ENCODE measurements at places on chromosomes 16 and 17.

DNA sequence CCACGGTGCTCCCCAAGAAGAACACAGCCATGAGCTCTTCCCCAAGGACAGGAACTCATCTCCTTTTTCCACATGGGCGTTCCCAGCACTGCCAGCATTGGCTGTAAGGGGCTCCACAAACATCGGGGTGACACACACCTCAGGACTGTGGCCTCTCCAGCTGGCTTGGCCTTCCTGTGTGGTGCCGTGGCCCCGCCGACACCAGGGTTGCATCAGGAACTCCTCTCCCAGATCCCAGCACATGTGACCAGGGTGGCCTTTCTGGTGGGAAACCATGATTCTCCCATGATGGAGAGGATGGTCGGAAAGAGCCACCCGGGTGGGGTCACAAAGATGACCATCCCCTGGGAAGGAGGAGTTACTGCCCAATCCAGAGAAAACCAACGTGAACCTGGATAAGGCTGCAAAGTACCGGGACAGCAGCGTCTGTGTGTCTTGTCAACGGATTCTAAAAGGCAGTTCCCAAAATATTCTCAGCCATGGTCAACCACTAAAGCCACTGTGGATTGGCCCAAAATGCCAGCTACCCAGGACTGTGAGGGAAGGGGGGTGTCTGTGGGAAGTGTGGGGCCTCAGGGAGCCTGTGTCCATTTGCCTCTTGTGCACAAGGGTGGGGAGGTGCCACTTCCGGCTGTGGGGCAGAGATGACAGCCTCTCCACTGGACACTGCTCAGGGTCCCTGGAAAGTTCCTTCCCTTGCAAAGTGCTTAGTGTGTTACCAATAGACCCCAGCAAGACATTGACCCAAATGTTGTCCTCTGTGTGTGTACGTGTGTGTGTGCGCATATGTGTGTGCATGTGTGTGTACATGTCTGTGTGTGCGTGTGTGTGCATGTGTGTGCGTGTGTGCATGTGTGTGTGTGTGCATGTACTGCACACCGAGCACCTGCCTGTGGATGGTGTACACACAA lies 78.0 kb upstream of the CBX4 start:
- no peak for DNase-seq

GRCh38 chr17:42618442-42619150 lies 9.1 kb downstream of the TUBG1 start:
- DNase-seq: no peak

- DNase-seq: no peak
These were observed 49.6 kb downstream of the TANGO6 start for GRCh38 chr16:68892898-68893297.

GRCh38 chr16:48053418-48053745 lies 102.4 kb downstream of the ABCC12 start:
- no peak for DNase-seq

DNA sequence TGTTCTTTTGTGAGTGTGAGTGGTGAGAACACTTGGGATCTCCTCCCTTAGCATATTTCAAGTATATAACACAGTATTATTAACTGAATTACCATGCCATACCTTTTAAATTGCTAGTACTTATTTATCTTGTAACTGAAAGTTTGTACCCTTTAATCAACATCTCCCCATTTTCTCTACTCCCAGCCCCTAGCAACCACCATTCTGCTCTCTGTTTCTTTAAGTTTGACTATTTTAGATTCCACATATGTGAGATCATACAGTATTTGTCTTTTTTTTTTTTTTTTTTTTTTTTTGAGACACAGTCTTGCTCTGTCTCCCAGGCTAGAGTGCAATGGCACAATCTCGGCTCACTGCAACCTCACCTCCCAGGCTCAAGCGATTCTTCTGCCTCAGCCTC lies 117.6 kb upstream of the CACNG3 start:
- no peak for DNase-seq

DNA sequence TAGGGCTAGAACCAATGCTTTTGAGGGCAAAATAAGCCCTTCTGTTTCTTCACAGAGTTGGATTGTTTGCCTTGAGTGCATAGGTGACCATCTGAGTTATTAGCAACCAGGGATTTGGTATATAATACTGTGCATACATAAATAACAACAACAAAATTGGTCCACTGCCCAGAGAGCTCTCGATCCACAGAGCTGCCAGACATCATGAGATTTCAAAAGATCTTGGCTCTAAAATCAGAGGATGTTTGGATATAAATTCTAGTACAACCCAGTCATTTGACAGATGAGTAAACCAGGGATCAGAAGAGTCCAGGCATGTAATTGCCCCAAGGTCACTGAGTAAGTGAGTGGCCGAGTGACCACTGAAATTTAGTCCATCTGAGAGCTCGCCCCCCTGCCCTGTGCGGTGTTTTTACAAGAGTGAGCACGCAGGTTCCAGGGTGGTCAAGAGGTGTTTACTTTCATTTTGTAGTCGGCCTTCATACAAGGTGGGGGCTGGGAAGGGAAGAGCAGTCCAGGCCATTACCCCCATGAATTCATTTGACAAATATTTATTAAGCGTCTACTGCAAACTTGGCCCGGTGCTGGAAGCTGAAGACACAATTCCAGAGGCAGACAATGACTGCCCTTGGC lies 1.8 kb upstream of the MT2A start:
- DNase-seq: no peak

GRCh38 chr16:1654505-1655268 lies 23.4 kb upstream of the JPT2 start:
- no peak for DNase-seq

GRCh38 chr17:74733365-74734122 lies 3.5 kb upstream of the RAB37 start:
- no peak for DNase-seq

GRCh38 chr17:50161023-50161910 lies 4.5 kb upstream of the SGCA start:
- peak; percentile 92 for DNase-seq

DNA sequence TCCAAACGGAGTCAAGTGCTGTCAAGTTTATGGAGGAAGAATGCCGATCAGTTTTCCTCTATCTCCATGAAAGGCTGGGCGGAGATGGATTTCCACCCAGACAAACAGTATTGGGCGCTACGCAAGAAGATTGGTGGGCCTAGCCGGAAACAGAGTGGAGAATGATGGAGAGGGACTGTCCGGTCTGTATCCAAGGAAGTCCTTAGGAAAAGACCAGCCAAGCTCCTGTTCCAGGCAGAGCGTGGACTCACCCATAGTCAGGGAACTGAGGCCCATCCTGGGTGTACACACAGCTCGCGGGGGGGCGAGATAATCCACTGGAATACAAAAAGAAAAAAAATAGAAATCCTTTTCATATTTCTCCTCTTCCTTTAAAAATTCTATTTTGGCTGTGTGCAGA lies 1.5 kb upstream of the ABCC12 start:
- no peak for DNase-seq

Data from stimulated activated CD4-positive, alpha-beta T cell treated with anti-CD3 and anti-CD28 coated beads, Interleukin-12 subunit alpha, Interleukin-12 subunit beta, amount 100 ng/mL, for 48 hours (primary cell).